Renal cortical epithelial cell (primary cell): ENCODE measurements at places on chromosomes 16 and 17.

- DNase-seq, result no peak
Measured at GRCh38 chr17:65202844-65203571, 65.8 kb downstream of the RGS9 start.

GRCh38 chr16:82769845-82770244, 143.1 kb downstream of the CDH13 start:
- no peak for DNase-seq

GRCh38 chr17:38815576-38816193, 9.4 kb downstream of the CWC25 start:
- DNase-seq, result peak; percentile 87

DNA sequence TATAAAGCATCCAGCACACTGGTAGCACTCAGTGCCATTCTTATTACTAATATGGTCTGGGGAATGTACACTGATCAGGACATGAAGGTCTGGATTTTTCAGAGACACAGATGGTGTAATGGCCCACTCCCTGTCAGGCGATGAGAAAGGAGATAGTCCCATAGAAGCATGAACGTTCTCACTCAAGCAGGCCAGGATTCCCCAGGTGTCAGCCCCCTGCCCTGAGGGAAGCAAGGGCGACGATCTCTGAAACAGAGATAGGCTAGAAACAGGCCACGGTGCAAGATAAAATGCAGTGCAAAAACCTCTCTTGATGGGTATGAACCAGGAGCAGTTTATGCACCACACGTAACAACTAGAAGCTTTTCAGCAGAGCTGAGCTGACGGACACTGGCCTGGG, 10.6 kb downstream of the PRPSAP1 start:
- no peak for DNase-seq

DNA sequence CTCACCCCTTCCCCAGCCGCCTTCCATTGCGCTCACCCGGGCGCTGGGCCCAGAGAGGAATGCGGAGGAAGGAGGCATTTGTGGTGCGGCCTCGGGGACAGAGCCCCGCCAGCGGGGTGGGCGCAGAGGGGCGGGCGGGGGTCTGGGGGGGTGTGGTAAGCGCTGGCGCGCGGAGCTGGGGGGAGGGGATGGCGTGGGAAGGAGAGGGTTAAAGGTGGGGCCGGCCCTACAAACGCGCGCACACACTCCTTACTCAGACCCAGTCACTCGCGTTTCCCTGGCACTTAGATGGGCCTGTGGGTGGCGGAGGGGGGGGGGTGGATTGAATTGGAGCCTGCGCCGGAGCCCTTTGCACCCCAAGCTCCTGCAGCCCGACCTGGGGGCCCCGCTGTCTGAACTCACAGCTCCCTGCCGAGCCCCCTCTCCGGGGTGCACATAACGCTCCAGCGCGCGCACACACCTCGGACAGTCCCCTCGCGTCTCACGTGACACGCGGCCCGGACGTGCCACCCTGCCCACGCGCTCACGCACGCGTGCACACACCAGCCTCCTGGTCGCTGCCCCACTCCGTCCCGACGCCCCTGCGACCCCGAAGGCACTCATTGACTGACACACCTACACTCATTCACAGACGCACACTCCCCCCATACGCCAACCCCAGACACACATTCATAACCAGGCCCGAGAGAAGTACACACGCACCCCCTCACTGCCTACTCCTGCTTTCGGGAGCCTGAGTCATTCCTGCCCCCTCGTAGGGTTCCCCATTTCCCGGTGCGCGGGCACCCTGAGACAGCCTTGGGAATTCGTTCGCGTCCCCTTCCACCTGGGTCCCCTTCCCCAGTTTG, 844 bp downstream of the TBKBP1 start:
- DNase-seq, result no peak

DNA sequence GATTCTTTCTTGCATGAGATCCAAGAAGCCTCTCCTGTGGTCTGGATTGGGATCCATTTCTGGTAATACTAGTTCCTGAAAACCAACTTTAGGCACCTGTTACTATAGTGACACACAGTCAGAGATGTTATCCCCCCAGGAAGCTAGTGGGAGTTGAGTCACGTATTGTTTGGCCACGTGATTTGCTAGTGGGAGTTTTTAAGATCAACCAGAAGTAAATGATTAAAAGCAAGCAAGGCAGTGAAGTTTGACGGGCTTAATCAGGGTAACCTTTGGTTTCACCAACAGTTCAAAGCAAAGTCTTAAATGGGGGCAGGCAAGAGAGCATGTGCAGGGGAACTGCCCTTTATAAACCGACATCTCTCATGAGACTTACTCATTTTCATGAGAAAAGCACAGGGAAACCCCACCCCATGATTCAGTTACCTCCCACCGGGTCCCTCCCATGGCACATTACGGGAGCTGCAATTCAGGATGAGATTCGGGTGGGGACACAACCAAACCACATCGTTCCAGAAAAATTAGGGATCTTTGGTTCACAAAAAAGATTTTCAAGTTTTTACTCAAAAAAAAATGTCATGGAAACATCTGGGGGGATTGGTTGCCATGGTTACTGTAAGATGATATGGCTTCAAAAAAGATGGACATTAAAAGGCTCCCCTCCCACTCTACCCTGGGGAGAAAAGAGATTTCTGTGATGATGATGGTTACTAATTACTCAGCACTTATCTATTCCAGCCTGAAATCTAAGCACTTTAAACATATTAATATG, 483.1 kb upstream of the ERCC4 start:
- peak; percentile 100 for DNase-seq

GRCh38 chr16:50025537-50025931, 509 bp downstream of the CNEP1R1 start:
- peak; percentile 18 for DNase-seq

DNA sequence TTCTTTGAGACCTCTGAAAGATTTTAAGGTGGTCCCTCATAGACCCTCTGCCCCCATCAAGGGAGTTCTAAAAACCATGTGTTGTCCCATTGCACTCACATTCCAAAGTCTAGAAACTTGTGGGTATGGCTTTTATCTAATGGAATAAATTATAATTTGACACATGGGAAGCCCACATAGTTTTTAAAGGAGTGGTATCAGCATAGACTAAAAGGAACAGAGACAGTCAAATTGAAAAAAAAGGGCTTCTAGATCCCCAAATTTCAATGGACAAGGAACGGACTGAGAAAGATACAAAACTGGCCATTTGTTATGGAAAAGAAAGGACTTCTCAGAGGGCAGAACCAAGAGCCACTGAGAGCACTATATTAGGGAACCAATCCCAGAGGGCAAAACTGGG, 48.7 kb upstream of the ICAM2 start:
- DNase-seq, result no peak

DNA sequence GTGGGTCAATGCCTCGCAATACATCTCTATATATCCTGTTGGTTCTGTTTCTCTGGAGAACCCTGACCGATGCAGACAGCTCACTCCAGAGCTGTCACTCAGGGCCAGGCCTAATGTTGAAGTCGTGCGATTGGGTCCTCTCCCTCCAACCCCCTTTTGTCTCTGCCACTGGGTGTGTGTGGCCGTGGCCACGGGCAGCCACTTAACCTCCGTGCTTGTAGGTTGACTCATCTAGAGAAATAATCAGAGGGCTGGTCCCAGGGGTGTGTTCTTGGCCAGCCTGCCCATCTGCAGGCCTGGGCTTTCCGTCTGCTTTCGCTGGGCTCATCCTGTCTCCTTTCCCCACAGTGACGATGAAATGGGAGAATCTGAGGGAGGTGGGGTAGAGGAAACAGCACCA, 7.4 kb downstream of the ADAD2 start:
- no peak for DNase-seq

DNA sequence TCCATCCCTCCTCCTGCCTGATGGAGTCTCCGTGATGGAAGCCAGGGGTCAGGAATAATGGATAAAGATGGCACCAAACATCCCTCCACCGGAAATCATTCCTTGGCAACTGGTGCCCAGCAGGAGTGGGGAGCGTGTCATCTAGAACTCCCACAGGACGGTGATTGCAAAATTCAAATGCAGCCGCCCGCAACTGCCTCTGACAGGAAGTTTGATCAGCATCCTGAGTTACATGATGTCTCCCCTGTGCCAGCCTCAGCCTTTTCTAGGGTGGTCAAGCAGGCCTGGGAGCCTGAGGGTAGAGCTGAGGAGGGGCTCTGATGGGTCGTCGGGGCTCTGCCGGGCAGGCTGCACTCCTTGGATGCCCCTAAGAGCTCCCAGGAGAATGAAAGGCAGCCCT, 52.8 kb downstream of the GSG1L start:
- no peak for DNase-seq

DNA sequence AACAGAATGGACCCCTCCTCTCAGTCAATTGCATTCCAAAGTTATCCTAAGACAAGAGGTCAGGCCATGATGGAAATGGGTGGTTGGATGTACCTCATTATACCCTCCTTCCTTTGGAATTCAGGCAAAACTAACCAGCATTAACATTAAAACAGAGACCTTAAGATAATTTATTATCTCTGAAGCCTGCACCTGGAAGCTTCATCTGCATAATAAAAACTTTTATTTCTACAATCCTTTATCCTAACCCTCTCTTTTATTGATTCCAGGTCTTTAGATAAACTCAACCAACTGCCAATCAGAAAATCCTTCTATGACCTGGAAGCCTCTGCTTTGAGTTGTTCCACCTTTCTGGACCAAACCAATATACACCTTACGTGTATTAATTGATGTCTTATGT, 49.0 kb downstream of the ACSM1 start:
- DNase-seq, result no peak

- no peak for DNase-seq
Measured at GRCh38 chr17:13619462-13619861, 17.7 kb upstream of the HS3ST3A1 start.

DNA sequence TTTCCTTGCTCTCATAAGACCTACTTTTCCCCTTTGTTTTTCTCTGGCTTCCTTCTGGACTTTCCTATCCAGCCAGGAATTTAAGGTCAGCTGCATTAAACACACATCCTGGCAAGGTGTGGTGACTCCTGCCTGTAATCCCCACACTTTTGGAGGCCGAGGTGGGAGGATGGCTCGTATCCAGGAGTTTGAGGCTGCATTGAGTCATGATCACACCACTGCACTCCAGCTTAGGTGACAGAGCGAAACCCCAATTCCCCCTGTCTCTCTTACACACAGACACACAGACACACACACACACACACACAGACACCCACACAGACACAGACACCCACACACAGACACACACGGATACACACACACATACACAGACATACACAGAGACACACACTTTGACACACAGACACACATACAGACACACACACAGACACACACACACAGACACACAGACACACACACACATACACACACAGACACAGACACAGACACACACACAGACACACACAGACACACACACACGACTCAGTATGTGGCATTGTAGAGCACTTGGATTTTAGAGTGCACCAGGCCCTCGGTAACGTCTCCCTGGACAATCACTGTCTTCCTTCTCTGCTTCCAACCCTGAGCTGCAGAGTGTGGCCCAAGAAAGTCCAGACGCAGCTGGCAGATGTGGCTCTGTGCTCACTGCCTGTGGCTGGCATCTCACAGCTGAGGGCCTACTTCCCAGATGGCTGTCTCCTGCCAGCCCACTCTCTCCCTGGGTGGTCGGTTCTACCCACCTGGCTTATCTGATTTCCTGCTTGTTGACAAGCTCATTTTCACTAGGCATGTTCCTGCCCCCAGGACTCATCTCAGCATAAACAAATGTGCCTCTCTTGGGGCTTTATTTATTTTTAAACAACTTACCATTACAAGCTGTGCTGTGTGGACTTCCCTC, 39.0 kb downstream of the NLRP1 start:
- DNase-seq, result no peak

DNA sequence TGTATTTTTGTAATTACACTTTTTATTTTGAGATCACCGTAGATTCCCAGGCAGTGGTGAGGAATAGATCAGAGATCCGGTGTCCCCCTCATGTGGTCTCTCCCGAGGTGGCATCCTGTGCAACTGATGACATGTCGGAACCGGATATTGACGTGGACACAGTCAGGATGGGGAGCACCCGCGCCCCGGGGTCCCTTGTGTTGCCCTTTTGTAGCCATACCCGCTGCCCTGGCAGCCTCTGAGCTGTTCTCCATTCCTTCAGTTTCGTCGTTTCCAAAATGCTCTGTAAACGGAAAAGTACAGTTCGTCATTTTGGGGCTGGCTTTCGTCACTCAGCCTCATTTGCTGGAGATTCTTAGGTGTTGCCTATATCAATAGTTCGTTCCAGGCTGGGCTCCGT, 14.2 kb downstream of the JPH3 start:
- DNase-seq, result no peak

- no peak for DNase-seq
Measured at GRCh38 chr16:81808933-81809480, 29.9 kb downstream of the PLCG2 start.

DNA sequence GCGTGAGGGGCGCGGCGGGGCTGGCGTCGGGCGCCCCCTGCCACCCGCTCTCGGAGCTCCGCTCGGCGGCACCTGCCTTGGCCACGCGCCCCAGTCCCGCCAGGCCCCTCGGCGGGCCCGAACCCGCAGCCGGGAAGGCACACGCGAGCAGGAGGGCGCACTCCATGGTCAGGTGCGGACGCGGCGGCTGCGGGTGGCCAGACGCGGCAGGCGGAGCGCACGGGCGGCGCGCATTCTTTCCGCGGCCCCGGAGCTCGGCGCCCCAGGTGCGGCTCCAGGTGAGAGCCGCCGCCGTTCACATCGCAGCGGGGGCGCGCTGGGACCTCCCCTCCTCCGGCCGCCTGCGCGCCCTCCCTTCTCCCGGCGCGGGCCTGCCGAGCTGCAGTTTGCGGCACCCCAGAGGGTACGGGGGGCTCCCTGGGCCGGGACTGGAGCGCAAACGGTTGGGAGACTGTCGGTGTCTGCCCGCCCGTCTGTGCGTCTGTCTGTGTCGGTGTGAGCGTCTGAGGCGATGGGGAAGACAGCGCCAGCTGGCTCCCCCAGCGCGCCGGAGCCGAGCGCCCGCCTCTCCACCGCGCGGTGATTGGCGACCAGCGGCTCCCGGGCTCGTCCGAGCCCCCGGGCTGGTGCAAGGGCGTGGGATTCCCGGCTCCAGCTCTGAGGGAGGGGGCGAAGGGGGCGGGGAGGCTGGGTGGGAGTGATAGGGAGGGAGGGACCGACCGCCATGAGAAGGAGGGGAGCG, at the start of gene ADAMTS18:
TSS of gene ADAMTS18 (minus strand) at position 505 of the 742 bp plus-strand sequence. CDS start at position 166, 339 bp downstream.
- no peak for DNase-seq

DNA sequence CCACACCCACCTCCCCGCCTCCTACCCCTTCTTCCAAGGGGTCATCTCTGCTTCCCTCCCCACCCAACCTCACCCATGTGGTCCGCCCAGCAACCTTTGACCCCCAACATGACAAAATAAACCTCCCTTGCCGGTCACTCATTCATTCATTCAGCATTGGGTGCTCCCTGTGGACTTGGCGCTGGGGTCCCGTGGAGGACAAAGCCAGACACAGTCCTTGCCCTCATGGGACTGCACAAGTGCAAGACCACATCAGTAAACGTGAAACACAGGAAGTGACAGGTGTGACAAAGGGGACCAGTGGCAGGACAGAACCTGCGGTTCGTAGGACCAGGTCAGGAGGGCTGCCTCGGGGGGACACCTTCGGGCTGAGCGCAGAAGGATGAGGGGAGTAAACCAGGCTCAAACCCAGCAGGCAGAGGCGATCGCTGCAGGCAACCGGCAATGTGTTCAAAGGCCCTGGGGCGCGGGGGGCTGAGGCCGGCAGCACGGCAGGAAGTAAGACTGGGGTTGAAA, 185.4 kb downstream of the SEC14L1 start:
- no peak for DNase-seq
